ENCODE measurements at places on chromosomes 3 and 15.

GRCh38 chr3:73768524-73769308, 144.0 kb upstream of the PDZRN3 start:
- no peak for DNase-seq

- no peak for DNase-seq
Observed at GRCh38 chr15:68699881-68700454, 120.7 kb downstream of the ANP32A start.

DNA sequence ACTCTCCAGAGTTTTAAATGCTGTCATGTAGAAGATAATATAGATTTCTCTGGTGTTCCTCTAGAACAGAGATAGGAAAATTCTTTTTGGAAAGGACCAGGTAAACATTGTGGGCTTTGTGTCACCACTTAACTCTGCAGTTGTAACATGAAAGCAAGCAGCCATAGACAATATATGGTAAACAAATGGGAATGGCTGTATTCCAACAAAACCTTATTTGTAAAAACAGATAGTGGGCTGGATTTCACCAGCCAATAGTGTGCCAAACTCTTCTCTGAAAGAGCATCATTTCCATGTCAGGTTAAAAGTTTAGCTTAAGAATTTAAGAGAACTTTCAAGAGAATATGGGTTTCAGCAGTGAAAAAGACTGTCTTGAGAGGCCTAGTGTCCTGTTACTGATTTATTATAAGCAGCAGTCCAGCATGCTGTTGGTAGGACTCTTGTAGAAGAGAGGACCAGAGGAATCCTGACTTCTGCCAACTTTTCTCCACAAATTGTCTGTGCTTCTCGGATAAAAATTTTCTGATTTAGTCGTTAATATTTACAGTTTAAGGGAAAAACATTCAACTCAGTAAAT, 107.7 kb downstream of the TCF12 start:
- DNase-seq = no peak

GRCh38 chr15:98671060-98672008, 23.0 kb downstream of the IGF1R start:
- no peak for DNase-seq

DNA sequence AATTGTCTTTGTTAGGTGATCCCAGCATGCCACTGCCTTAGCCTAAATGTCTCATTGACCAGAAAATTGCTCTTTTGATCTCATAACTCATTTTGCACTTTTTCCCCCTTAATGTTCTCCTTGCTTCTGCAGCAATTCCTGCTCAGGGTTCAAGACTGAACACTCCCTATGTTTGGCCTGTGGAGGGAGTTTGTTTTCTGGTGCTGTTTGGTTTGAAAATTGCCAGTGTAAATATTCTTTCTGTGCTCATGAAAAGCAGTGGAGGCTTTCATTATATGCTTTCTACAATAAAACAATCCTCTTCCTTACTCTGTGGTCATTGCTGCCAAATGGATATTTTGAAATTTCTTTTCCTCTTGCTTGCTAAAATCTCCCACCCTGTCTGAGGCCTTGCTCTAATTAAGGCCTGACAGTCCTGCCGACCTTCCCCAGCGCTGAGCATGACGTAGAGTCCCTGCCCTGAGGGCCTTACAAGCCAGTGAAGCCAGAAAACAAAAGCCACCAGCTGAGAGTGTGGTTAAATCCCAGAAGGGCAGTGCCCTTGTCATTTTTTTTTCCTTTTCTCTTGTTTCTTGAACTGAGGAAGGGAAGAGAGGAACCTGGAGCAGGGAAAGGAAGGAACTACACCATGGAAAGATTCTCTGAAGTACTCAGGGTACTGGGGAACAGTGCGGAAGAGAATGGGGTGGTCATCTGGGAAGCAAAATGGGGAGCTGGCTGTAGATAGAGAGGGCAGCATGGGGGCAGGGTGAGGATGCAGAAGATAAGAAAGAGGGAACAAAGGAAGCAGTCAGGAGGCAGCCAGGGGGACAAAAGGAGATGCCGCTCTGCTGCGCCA, 24.8 kb downstream of the ZBTB38 start:
- DNase-seq = no peak

DNA sequence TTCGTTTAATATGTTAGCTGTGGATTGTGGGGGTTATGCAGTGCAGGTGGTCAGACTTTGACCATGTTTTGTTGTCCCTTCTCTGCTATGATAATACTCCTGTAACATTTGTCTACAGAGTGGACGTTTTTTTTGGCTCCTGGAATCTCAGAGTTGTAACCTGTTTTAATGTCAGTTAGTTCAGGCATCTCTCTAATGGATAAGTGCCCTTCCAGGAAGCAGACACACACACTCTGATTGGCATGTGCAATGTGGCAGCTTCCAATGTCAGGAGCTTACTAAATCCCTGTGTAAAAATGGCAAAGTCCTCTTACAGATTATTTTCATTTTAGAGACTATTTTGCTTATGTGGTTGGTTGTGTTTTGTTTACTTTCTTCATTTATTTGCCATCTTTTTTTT, 222.2 kb upstream of the ARPP21 start:
- DNase-seq = no peak

- no peak for DNase-seq
Observed at GRCh38 chr15:44573386-44573785, 36.4 kb downstream of the EIF3J start.

DNA sequence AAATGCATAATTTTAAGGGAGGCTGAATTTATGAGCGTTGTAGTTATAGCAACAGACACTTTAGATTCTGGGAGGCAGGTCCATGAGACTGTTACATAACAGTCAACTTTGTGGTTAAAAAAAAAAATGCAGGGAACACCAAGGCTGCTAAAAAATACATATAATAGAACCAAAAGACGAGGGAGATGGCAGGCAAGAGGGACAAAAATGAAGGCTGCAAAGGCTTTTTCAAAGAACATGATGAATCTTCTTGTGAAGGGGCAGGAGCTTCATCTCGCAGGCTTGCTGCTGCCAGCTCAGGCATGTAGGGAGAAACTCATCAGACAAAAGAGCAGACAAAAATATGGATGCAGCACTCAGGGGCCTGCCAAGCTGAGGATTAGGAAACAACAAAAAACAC, 243.9 kb downstream of the SHQ1 start:
- DNase-seq = no peak

DNA sequence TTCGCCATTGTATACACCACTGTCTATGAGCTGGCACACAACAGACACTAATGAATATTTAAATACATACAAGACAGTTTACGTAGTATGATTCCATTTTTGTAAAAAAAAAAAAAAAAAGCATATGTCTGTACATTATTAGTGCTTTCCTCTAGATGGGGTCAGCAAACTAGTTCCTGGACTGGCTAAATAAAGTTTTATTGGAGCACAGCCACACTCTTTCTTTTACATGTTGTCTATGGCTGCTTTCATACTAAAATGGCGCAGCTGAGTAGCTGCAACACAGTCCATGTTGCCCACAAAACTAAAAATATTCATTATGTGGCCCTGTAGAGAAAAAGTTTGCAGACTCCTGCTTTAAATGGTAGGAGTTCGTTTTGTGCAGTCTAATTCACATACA, 70.7 kb upstream of the FRMD4B start:
- no peak for DNase-seq

GRCh38 chr3:178686826-178687225, 150.6 kb downstream of the KCNMB2 start:
- no peak for DNase-seq

- no peak for DNase-seq
Observed at GRCh38 chr3:151673974-151674373, 59.8 kb upstream of the AADACL2 start.

DNA sequence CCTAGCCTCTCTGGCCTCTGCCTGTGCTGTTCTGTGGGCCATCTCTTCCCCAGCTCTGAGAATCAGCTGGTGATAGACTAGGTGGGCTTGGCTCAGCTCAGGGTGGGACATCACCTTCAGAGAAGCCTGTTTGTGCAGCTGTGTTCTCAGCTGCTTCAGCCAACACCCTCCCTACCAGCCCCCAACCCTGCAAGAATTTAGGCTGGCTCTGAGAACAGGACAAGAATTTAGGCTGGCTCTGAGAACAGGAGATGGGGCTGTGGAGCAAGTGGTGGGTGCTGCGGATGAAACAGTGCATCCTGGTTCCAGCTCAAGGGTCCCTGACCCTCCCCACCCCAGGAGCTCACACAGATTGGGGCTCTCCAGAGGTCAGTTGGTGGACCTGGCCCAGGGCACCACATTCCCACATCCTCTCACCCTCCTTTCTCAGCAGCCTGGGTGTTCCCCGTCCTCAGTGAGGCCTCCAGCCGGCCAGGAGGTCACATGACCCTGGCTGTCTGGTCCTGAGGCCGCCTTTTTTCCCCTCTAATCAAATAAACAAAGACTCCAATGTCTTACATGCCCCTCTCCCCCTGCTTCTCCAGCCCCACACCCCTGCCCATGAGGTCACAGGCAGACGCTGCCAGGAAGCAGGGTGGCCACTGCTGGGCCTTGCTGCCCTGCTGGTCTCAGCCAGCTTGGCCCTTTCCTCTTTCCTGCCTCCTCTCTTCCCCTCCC, 14.9 kb downstream of the PLEKHO2 start:
- no peak for DNase-seq

- no peak for DNase-seq
Observed at GRCh38 chr3:144810160-144810559, 838.5 kb downstream of the DIPK2A start.

DNA sequence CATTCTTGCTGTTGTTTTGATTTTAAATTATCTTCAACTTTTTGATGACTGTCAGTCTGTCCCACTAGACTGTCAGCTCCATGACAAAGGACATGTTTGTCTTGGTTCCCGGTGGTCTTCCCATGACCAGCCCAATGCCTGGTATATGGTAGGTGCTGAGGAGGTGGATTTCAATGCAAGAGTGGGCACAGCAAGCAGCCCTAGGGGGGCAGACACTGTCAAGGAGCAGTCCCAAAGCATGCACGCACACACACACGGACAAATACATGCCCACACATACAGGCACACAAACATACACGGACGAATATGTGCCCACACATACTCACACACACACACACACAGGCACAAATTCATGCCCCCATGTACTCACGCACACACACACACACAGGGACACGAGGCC, 12.0 kb downstream of the KLF15 start:
- DNase-seq = no peak

DNA sequence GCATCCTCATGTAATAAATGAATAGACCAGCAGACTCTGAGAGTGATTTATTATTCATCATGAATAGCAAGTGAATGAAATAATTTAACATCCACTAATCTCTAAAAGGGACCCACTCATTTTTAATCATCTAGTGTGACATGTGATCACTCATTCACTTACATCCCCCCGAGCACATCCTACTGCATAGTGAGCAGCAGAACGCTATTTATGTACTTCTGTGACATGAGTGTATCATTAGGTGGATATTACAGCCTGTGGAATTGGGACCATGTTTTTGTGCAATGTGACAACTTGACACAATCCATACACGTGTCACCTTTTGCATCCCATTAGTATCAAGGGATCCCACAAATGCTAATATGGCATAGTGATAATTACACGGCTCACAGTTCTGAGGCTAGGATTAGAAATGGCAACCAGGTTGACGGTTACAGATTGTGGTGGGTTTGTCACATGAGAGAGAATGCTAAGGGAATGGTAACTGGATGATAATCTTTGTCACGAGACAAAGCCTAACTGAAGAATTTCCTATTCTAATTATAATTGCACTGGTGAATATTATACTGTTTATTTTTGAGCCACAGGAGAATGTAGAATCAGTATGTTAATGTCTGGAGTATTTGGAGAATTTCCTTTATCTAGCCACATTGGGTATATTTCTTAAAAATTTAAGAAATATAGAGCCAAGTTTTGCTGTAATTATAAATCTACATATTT, 595.2 kb upstream of the TBL1XR1 start:
- no peak for DNase-seq

GRCh38 chr3:15456321-15456720, 28.9 kb downstream of the EAF1 start:
- no peak for DNase-seq

- no peak for DNase-seq
Observed at GRCh38 chr15:31409171-31409570, 82.5 kb downstream of the KLF13 start.

DNA sequence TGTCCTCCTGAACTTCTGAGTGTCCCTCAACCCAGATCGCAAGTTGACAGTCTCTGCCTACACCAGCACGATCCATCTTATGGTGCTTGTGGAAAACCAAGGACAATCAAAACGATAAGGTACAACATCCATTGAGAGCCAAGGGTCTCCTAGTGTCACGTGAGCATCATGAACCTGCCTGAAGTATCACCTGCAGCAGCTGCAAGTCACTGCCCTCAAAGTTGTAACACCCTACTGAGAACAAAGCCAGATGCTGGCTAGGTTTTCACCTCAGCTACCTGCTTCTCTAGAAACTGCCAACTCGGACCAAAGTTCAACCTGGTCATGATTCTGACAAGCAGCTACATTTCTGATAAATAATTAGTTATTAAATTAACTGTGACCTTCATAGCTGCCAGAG, 17.5 kb downstream of the C2CD4B start:
- DNase-seq = no peak

- DNase-seq = no peak
Observed at GRCh38 chr15:46654993-46655392, 1020.2 kb downstream of the SQOR start.

- peak; percentile 76 for DNase-seq
Observed at GRCh38 chr15:64837502-64837901, 4.2 kb upstream of the PLEKHO2 start.

DNA sequence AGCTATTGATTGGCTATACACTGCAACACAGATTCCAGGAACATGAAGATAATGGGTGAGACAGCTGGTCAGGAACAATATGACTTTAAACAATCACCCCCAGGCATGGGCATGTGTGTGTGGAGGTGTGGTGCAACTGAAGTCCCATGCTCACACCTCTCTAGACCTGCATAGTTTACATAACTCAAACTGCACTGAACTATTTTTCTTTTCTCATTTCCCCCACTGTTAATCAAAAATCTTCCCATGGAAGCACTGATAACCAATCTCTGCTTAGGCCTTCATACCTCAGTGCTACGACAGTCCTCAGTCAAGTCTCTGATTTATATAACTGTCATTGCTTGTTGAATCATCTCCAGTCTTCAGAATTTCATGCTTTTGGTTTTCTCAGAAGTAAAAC, 600.2 kb downstream of the NTRK3 start:
- no peak for DNase-seq

Data from CD4-positive, alpha-beta T cell treated with Interleukin-21 for 1 hour (primary cell).